ENCODE measurements at places on chromosomes 7 and 10.

DNA sequence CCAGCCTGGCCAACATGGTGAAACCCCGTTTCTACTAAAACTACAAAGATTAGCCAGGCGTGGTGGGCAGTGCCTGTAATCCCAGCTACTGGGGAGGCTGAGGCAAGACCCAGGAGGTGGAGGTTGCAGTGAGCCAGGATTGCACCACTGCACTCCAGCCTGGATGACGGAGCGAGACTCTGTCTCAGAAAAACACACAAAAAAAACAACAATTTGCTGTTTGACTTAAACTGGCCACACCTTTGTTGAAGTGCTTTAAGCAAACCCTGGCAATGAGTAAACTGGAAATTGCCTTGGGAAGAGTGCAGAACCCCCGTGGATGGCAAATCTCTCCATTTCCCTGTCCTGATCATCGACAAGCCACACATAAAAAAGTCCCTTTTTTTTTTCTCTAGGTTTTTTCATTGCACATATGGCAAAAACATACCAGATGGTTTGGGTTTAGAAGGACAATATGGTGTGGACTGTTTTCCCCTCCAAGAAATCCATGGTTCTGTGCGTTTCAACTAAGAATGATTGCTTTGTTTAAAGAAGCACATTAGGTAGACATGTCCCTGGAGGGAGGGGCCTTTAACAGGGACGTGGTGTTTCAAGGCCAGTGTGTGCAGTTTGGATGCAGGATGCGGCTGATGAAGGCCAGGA, 76.9 kb downstream of the NRP1 start:
- no peak for DNase-seq

DNA sequence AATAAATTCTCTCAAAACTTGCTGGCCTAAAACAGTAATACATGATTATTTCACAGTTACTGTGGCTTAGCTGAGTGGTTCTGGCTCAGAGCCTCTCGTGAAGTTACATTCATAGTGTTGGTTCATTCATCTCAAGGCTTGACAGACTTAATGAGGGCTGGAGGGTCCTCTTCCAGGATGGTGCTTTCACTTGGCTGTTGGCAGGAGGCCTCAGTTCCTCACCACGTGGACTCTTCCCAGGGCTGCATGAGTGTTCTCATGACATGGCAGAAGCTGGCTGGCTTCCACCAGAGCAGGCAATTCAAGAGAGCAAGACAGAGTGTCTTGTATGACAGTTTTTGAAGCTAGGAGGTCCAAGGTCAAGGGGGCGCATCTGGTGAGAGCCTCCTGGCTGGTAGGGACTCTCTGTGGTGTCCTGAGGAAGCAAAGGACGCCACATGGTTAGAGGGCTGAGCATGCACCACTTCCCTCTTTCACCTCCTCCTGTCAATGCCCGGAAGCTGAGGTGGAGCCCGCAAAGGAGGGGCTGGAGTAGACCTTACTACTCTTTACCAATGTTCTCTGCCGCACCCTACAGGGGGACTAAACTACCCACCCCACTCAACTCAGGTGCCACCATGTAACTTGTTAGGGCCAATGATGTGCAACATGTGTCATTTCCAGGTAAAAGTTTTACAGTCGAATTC, 58.2 kb upstream of the YAE1 start:
- peak; percentile 9 for DNase-seq

DNA sequence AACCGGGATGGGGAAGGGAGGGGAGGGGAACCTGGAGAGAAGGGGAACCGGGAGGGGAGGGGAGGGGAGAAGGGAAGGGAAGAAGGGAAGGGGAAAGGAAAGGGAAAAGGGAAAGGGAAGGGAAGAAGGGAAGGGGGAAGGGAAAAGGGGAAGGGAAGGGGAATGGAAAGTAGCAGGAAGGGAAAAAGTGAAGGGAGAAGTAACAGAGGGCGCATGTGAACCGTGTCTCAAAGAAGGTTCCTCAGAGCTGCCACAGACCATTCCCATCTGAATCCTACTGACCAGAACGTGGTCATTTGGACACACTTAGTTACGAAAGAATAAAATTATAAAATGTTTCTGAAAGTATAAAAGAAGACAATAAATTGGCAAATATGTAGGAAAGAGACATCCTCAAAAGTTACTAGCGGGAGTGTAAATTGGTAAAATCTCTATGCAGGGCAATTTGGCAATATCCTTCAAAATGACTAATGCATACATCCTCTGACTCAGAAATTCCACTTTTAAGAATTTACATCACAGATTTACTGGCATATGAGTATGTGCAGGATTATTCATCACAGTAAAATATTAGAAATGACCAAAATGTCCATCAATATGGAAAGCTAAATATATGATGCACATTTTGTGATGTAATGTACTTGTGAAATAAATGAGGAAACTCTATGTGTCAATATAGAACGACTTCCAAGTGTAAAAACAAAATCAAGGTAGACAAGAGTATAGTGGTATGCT, 12.9 kb downstream of the C10orf67 start:
- no peak for DNase-seq

DNA sequence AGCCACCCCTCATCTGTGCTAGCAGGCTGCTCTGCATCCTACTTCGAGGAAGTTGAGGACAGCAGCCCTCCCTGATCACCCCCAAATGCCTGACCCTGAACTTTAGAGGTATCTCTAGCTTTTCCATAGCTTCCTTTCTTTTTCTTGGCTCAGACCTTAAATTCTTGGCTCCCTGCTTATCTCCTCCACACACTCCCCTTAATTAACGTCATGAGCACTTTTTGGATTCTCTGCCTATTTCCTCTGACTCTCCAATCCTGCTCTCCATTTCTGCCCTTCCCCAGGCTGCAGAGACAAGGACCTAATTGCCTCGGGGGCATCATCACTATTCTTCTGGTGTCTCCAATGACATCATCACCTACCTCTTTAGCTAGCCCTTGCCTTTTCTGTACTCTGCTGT, 40.8 kb upstream of the SEC61G start:
- DNase-seq = no peak

- DNase-seq = peak; percentile 95
These were observed 126.7 kb upstream of the PRSS58 start for GRCh38 chr7:142384493-142384922.

DNA sequence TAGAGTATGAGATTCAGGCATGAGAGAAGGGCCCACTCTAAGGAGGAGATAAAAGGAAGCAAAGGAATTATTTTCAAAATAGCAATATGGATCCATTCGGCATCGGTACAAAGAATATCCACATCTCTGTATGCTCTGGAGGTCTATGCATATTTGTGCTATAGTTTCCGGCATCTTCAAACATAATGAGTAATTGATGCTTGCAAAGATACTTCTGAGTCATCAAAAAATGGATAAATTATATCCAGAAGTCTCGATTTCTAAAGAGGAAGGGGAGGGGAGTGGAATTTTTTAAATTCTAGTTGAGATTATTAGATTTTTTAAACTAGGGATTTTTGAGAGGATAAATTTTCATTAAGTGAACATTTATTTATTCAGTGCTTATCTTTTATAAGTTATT, 72.9 kb upstream of the KIAA1217 start:
- no peak for DNase-seq

DNA sequence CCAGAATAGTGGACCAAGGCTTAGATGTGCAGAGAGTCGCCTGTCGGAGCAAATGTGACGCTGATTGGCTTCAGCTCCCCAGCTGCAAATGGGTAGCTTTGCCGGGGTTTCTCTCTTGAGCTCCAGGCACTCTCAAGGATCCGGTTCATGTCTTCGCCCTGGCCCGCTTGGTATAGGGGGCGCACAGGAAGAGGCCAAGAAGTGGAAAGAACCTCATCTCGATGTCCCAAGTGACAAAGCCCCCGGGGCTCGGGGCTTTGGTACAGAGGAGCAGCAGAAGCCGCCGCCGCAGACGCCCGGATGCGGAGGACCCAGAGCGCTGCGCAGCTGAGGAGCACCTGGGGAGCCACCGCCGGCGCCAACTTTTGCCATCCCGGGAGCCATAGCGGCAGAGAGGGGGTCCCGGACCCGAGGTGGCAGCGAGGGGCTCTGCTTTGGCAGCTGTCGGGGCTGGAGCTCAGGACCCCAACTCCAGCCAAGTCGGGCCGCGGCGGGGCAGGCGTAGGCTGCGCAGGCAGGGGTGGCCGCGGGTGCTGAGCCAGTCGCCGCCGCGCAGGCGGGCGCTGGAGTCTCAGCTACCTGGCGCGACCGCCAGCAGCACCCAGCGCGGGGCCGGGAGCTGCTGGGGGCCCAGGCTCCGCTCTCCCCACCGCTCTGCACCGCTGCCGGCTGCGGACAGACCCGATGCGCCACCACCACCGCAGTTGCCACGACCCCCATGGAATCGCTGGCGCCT, 466.6 kb downstream of the XPNPEP1 start:
- DNase-seq = no peak

DNA sequence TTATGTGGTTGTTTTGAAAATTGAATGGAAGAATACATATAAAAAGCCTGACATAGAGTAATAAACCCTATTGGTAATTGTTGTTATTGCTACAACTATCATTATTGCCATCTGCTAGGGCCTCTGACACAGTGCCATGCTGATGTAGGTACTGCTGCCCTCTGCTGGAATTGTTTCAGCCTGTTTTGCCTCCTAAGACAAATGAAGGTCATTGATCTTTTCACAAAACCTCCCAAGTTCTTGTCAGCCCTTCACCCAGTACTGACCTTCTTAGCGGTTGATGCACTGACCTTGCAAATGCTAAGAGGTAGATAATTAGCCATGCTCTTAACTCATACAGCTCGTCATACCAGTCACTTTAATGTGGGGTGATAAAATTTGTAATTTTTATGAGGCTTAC, 975.2 kb downstream of the SORCS1 start:
- DNase-seq = no peak

GRCh38 chr7:81420526-81421226, 349.2 kb downstream of the HGF start:
- DNase-seq = no peak

DNA sequence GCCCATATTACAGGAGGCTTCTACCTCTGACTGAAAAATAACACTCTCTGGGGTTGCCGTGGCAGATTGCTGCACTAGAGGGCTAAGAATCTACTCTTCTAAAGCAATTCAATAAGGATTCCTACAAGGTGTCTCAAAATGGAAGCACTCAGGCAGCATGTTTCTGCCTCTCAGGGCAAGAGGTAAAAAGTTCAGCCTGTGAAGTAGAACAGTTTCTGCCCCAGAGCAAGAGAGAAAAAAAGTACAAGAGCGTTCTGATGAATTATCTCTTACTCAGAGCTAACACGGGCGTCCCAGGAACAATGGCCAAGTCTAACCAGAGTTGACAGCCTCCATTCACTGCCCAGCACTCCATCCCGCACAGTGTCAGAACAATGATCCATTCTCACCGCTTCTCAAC, 71.3 kb upstream of the TES start:
- no peak for DNase-seq

DNA sequence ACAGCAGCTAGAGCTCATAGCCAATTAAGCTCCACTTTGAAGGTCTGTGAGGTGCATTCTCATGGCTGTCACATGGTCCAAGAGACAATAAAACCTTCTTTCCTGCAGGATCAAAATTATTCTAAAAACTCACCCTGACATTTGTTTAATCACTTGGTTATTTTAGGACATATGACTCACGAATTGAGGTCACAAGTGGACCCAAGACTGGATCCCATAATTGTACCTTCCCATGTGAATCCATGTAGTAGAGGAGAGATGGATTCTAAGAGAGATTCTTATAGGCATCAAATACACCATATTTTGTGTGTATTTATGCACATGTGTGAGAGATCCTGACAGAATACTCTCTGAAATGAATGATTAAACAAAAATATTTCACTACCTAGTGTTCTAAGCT, 18.1 kb downstream of the POLR1F start:
- no peak for DNase-seq

DNA sequence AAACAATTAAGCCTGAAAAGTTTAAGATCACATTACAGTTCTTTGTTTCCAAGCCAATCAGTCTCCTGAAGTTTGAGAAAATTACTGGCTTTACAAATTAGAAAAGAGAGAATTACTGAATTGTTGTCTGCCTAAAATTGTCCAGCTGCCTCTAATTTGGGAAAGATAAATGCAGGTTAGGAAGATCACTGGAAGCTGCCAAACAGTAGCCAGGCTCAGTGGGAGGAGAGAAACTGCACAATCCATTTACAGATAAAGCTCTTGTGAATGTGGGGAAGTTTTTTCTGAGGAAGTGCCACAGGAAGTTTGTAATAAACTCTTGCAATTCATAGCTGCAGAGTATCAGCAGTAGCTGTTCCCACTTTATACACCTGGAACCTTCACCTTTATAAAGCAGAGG, 100.7 kb downstream of the IQUB start:
- DNase-seq = no peak

- DNase-seq = no peak
These were observed 117.6 kb upstream of the FERD3L start for GRCh38 chr7:19262826-19263225.

DNA sequence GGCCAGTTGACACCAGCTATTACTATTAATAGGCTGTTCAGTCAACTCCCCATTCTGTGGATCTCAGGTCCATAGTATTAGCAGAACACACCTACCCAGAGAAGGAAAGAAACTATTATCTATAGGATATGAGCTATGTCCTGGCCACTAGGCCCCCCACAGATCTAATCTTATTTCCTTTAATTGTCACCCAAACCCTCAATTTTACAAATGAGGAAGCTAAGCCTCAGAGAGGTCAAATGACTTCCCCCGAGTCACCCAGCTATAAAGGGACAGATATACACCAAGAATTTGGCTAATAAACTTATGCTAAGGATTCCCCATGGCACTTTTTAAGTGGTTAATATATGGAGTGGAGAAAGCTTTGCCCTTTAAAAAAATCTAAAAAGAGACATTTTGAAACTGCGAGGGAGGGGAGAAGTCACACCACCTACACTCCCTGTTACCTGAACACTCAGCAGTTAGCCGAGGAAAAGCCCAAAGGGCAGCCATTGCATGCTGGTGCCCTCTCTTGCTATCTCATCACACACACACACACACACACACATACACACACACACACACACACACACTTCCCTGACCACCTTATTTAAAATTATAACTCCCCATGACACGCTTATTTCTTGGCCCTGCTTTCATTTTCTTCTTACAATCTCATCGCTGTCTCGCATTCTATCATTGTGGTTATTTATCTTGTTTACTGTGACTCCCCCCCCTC, 157.0 kb upstream of the ADO start:
- DNase-seq = no peak

- no peak for DNase-seq
These were observed 610.2 kb downstream of the AUTS2 start for GRCh38 chr7:70208236-70209063.

DNA sequence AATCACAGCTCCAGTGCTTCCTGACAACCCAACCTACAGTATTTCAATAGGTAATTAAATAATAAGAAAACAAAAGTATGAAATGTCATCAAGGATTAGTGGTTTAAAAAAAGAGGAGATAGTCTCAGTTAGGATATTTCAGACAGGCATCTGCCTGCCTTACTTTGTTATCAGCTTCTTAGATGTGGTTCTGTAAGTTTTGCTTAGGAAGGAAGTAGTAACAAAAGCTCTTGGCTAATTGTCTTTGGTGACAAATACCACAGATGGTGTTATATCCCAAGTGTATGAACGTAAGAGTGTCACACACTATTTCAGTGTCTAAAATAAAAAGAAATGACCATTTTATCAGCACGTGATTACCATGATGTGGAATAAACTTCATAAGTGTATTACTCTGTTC, 9.8 kb upstream of the ACTA2 start:
- DNase-seq = peak; percentile 13

GRCh38 chr7:148058753-148059152, 531.8 kb upstream of the C7orf33 start:
- no peak for DNase-seq

GRCh38 chr7:157005456-157006204, 4.8 kb downstream of the MNX1 start:
- DNase-seq = no peak

- DNase-seq = no peak
These were observed 650.5 kb upstream of the SORCS1 start for GRCh38 chr10:107814865-107815487.

- no peak for DNase-seq
These were observed 37.3 kb upstream of the TMEM248 start for GRCh38 chr7:66883716-66884115.

Data from bone marrow (tissue), 2 donors.